ENCODE measurements at places on chromosomes 16 and 17.

- no peak for DNase-seq
Measured at GRCh38 chr17:56934280-56934679, 20.4 kb upstream of the TRIM25 start.

DNA sequence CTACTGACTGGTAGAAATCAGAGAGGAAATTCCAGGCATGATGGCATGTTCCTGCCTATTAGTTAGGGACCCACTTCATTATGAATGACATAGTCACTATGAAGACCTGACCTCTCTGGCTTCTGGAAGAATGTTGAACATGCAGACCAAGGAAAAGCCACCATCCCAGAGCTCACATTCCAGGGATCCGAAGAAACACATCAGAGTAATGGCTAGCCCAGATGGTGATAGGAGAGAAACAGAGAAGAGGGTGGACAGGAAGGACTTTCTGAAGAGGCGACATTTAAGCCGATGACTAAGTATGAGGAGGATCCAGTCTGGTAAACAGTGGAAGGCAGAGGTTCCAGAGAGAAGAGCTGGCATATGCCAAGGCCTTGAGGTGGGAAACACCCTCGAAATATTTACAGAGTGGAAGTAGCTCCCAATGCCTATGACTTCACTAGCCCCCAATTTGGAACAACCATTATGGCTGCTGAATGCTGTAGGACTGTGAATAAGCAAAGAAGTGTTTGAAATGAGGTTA lies 216.2 kb downstream of the RBFOX1 start:
- no peak for DNase-seq

DNA sequence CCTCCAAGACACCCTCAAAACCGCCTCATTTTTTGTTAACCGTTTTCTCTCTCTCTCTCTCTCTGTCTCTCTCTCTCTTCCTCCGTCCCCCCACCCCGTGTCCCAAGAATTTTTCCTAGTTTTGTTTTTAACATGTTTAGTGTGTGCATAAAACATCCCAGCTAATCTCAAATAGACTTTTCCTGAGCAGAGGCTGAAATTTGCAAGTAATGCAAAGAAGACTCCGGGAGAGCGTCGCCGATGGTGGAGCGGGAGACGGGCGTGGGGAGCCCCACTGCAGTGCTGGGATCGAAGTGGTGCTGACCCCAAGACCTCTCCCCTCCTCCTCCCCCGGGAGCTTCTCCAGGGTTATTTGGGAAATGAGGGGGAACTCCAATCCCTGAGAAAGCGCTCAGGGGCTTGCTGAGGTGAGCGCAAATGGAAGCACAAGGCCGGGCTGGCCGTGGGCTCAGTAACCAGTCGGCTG lies 4.7 kb upstream of the DLX4 start:
- no peak for DNase-seq

GRCh38 chr16:23373436-23374219 lies 71.5 kb downstream of the SCNN1B start:
- no peak for DNase-seq

GRCh38 chr17:75115555-75115954 lies 5.8 kb downstream of the ARMC7 start:
- no peak for DNase-seq

DNA sequence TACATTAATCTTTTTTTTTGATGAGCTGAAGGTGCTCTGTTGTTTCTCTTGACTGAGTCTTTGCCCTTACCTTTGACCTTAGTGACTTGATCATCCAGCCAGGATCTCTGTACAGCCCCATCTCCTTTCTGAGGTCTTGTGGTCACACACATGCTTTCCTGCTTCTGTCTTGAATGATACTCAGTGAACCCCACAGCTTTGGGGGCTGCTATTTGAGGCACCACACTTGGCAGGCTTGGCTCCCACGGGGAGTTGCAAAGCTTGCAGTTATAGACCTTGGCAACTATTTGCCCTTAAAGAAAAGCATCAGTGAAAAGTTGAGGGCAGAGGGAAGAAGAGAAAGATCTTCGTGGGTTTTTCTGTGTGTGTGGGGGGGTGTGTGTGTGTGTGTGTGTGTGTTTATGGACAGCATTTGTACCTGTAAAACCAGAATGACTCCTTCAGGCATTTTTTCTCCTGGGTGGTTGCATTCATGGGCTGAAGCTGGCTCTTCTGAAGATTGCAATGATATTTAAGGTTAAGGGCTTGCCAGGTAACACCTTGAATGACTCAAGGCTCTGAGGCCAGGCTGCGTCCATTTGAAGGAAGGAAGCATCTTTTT lies 101.6 kb downstream of the MSI2 start:
- no peak for DNase-seq

DNA sequence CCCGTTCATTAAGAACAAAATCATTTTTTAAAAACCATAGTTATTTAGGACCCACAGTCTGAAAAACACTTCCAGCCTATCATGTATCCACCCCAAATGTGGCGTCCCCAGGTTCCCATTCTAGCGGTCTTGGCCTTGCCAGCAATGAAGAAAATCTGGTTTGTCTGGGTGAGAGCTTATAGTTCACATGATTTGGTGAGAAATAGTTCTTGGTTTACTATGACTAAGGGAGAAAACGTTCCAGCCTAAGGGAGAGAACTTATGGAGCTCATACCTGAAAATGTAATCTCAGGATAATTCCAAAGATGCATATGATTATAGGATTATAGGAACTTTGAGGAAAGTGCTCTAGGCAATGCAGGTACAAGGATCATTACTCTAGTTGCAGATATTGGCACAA lies 4.8 kb downstream of the MARVELD3 start:
- no peak for DNase-seq

DNA sequence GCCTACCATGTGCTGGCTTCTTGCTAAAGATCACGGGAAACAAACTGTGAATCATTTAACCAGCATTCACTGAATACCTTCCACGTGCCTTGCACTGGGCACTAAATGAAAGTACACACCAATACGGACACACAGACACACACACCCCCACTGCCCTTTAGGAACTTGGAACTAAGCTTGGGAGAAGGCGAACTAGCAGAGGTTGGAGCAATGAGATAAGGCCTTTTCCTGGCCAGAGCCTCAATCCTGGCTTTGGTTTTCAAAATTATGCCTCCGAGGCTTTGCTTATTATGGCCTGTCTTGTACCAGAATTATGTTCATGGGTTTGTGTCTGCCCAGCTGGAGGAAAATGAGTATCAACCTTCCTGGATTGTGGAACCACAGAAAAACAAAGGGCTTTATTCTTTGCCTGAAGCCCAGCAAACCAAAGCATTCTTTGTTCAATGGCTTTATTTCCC lies 32.3 kb downstream of the CPPED1 start:
- DNase-seq = no peak

- DNase-seq = no peak
Measured at GRCh38 chr17:3865176-3865575, 19.1 kb upstream of the NCBP3 start.

- DNase-seq = no peak
Measured at GRCh38 chr16:78570399-78571141, 471.1 kb downstream of the WWOX start.
